Skeletal muscle cell (primary cell): ENCODE measurements at places on chromosomes 12 and 14.

DNA sequence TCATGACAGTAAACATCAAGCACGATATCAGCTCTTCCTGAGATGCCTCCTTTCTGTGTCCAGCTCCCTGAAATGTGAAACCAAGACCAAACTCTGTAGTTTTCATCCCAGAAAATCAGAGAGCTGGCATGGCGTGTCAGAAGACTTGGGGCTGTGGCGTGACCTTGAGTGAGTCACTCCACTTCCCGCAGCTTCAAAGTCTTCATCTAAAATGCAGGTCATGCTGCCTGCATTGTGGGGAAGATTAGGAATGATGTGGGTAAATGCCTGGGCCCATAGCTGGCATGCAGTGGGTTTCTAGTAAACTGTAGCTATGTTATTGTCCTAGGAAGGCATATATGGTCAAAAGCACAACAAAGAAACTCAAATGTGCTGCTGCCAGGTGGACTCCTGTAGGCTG is 28.8 kb downstream of the OAS2 start:
- no peak for DNase-seq

GRCh38 chr14:20627346-20628027 is 14.0 kb downstream of the OR6S1 start:
- DNase-seq = no peak

DNA sequence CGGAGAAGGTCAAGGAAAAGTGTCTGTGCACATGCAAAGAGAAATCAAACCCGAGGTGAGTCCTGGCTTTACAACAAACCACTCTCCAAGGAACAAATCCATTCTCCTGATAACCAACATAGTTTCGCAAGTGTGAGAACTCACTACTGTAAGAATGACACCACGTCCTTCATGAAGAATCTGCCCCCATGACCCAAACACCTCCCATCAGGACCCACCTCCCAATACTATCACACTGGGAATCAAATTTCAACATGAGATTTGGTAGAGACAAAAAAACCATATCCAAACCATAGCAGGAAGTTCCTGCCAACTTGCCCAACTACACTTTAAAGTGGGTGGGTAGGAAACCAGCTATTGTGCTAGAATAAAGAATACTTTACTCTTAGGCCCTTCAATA is 2.4 kb upstream of the ERC1 start:
- no peak for DNase-seq

DNA sequence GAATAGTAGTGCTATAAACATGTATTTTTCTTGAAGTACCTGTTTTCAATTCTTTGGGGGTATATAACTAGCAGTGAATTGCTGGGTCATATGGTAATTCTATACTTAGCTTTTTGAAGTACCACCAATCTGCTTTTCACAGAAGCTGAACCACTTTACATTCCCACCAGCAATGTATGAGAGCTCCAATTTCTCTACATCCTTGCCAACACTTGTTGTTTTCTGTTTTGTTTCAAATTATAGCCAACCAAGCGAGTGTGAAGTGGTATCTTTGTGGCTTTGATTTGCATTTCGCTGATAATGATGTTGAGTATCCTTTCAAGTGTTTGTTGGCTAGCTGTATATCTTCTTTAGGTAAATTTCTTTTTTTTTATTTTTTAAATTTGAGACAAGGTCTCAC is 95.7 kb downstream of the PAPLN start:
- no peak for DNase-seq
